ENCODE measurements at places on chromosomes 5 and 9.

DNA sequence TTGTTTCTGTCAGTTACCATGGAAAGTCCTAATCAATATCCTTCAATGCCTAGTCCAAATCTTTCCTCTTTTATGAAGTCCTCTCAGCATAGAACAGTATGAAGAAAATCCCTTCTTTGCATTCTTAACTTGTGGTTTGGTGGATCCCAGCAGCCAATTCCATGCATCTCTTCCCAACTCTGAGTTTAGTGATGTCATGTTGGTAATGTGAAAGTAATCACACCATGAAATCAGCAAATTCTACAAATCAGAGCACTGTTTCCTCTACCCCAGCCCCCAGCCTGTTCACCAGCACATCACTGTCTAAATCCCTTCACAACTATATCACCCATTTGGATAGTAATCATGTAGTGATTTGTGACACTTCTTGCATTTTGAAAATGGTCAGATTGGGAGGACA, 4.7 kb upstream of the C1QTNF2 start:
- DNase-seq = no peak

DNA sequence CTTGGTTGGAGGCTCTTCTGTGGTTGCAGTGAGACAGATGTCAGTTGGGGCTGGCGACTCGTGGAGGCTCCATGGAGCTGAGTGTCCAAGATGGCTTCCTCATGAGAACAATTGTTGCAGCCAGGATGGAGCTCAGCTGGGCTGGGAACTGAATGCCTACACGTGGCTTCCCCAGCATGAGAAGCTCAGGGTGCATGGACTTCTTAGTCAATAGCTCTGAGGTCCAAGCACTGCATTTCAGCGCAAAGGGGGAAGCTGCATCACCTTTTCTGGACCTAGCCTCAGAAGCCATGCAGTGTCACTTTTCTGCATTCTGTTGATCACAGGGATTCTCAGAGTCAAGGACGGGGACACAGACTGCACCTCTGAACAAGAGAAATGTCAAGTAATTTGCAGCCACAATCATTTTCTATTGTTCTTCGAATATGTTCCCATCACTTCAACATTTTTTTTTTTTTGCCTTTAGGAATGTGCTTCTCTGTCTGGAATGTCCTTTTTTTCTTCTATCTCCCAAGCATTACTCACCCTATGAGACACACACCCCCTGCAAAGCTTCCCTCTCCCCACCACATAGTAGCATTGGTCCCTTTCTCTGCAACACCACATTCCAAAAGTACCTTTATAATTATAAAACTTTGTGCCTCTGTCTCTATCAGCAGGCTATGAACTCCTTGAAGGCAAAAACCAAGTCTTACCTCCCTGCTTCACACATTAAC, 57.5 kb upstream of the STK32A start:
- no peak for DNase-seq

DNA sequence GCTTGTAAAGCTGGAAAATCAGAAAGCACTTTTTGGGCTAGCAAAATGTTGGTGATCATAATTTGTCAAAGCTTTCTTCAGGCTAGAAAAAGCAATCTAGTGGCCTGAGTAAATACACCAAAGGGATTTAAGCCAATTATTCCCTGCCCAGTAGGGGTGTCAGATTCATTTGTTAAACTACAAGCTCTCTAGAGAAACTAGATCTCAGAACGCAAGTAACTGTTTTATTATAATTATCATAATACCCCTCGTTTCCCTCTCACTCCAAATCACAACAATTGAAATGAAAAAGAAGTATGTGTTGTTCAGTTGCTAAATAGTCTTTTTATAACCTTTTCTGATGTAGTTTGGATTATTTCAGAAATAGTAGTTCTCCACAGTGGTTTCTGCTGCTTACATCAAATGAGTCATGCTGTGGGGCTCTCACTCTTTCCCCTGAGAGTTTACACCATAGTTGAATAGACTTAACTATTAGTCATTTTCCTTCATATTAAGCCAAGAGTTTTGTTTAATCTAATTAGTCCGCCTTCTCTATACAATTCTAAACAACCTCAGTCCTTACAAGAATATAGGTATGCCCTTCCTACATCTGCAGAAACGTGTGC, 918.6 kb upstream of the DMAC1 start:
- no peak for DNase-seq

DNA sequence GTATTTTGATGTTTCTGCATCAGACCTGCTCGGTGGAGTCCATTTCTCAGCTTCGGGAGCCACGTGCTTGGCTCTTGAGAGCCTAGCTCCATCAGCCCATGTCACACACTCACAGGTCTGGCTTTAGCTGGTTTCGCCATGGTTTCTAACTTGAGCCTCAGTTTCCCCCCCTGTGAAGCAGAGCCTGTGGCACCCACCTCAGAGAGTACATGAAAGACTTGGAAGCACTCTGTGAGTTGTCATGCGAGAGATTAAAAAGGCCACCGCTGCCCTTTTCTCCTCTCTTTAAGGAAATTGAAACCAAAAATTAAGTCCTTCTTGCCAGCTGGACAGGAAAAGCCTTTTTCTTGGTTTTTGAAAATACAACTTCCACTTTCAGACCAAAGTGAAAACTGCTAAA, 8.8 kb downstream of the TENT4A start:
- DNase-seq = no peak

DNA sequence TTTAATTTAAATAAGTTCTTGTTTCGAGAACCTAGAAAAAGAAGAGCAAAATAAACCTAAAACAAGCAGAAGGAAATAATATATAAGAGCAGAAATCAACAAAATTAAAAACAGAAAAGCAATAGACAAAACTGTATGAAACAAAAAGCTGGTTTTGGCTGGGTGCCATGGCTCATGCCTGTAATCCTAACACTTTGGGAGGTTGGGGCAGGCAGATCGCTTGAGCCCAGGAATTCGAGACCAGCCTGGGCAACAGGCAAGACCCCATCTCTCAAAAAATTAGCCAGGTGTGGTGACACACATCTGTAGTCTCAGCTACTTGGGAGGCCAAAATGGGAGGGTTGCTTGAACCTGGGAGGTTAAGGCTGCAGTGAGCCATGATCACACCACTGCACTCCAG, 59.2 kb upstream of the OTP start:
- DNase-seq = no peak

DNA sequence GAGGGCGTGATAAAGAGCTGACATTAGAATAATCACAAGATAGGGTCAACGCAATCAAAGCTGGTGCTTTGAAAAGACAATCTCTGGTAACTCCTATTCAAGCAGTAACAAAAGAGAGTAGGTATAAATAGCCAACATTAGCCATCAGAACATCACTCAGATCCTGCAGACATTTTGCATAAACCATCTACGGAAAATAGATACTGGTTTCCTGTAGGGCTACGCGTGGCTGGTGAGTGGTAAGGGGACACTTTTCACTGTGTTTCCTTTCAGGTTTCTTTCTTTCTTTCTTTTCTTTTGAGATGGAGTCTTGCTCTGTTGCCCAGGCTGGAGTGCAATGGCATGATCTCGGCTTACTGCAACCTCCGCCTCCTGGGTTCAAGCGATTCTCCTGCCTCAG, 22.3 kb downstream of the TTF1 start:
- no peak for DNase-seq

DNA sequence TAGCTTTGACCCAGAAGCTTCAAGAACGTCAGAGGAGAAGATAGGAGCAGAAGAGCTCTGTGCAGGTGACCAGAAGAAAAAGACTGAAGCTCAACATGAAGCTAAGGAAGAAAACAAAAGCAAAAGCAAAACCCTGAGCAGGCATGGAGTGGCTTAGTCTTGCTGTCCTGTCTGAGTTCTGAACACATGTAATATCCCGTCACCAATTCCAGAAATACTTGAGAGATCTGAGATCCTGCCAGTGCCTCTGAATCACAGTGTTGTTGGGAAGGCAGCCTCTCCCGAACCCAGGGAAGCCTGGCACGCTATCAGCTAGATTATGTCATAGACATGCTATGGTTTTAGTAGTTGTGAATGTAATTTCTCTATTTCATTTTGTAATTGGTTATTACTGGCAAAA, 235.7 kb downstream of the ICE1 start:
- DNase-seq = no peak

DNA sequence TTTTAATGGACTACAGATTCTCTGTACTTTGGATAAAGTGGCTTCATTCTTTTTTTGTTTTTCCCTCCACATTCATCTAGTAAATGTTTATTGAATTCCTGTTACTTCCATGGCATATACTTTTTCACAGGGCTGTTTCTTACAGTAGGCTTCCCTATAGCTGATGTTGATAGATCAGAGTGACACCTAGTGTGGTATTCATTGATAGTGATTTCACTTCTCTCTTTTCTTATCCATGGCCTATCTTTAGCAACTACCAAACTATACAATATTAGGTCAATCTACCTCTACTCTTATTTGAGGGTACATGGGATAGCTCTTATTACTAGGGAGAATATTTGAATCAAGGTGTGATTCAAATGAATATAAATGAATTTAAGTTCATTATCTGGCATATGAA, 35.8 kb downstream of the FSD1L start:
- no peak for DNase-seq

DNA sequence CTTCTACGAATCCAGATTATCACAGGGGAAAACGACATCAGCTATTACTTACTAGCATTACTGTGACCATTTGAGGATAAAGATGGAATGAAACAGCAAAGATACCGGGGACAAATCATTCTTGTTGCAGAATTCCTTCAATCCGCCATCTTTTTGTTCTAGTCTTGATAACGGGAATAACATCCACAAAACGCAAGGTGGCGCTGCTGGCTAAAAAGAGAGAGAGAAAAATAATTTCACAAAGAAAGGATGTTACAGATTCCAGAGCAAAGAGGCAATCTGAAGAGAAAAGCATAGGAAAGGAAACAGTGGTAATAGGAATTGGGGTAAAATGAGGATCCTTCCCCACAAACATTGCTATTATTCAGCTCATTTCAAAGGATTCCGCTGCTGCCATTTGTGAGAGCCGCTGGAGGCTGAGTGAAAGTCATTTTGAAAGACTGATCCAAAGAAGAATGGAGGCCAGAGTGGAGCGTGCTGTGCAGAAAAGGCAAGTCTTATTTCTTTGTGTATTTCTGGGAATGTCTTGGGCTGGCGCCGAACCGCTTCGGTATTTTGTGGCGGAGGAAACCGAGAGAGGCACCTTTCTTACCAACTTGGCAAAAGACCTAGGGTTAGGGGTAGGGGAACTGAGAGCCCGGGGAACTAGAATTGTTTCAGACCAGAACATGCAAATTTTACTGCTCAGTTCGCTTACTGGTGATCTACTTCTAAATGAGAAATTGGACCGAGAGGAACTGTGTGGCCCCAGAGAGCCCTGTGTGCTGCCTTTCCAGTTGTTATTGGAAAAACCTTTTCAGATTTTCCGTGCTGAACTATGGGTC, at the start of gene PCDHB7:
Gene PCDHB7, plus strand, starts transcription at position 264 of the 824 bp plus-strand sequence. Its CDS starts 192 bp downstream, at position 456.
- no peak for DNase-seq

GRCh38 chr9:89956907-89957306, 352.1 kb downstream of the GADD45G start:
- DNase-seq = no peak

DNA sequence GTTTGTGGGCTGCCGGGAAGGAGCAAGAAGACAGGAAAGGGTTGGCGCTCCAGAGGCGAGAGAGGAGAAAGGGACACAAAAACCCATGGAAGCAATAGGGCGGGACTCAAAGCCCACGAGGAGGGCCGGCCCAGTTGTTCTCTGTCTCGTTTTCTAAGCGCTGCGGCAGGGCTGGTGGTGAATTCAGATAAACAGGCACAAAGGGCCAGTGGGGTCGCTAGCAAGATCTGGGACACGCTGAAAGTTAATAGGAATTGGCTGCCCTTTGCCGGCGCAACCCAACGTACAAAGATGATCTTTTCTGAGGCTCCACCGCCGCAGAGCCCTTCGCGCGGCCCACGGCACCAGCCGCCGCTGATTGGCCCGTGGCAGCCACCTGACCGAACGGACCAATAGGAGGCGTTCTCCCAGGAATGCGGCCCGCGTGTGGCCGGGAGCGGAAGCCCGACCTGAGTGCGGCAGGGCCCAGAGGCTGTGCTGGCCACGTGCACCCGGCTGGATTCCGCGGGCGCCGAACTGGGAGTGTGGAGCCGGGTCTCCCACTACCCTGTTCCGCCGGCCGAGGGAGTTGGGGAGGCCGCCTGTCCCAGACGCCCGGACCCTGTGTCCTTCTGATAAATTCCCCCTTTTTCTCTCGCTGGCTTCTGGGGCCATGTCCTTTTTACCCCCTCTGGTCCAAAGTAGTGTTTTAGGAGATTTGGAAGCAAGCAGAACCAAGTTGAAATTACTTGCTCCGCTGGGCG, 16.8 kb upstream of the NSD1 start:
- DNase-seq = peak; percentile 80

DNA sequence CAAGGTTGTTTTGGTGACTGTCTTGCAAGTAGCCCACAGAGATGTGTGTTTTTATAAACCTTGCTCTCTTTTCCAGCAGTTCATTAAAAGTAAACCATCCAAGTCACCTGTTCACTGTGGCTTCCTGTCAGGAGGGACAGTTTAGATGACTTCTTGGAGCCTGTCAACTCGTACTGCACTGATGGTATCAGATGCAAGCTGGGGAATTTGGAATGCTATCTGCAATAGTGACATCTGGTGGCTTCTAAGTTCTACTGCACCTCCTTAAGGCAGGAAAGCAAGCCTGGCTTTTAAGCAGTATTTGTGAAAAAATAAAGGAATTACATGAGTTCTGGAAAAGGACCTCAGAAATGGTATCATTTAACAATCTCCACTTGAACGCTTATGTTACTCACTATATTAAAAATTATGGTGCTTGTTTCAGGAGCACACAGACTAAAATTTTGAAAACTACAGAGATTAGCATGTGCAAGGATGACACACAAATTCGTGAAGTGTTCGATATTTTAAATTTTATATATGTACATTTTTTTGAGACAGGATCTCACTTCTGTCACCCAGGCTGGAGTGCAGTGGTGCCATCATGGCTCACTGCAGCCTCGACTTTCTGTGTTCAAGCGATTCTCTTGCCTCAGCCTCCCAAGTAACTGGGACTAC, 164.0 kb downstream of the TTC39B start:
- DNase-seq = no peak

DNA sequence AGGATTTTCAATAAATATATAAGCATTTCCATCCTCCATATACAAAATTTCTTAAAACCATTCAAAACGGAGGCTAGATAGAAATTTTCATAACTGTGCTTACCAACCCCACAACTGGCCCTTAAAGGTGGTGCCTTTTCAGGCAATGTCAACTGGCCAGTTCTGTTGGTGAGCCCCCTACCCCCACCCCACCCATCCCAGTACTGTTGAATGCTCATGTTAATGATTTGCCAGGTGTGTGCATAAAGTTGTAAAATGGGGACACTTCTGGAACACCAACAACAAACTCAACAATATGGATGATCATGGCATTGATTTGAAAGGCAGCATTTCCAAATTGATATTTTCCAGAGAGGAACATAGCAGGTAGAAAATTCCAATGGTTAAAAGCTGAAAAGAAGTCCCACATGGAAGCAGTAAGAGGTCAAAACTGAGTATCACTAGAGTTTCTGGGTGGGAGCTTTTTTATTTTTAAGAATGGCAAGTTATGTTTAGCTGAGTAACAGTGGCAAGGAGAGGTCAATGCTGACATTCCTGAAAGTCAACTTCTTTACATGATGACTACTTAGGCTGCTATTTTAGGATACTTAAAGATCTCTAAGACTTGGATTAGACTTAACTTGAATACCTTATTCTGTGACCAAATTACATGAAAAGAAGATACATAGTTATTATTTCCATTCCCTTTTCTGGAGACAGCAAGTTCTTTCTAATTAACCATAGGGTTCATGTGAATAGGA, 2.7 kb downstream of the LEAP2 start:
- no peak for DNase-seq

Data from stimulated activated CD4-positive, alpha-beta T cell treated with anti-CD3 and anti-CD28 coated beads, Interleukin-12 subunit alpha, Interleukin-12 subunit beta, amount 100 ng/mL, for 48 hours (primary cell).